DMS153 (cell line): ENCODE measurements at places on chromosomes 7 and 10.

DNA sequence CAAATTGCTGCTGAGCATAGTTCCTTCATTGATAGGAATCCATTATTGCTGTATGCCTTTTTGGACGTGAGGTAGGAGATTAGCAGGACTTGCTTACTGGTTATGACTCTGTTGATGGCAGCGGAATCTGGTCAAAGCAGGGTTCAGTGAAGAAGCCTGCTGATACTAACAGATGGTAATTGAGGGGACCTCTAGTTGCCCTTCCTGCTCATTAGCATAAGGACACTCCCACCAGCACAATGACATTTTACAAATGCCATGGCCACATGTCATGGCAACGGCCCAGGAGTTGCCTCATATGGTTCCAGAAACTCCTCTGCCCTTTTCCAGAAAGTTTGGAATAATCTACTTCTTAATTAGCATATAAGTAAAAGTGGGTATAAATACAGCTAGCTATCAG, 417.5 kb downstream of the CDC14C start:
- no peak for DNase-seq

GRCh38 chr7:102404005-102404861, 8.1 kb downstream of the PRKRIP1 start:
- peak; percentile 16 for DNase-seq

GRCh38 chr7:134669388-134669787, 22.7 kb downstream of the BPGM start:
- no peak for DNase-seq

DNA sequence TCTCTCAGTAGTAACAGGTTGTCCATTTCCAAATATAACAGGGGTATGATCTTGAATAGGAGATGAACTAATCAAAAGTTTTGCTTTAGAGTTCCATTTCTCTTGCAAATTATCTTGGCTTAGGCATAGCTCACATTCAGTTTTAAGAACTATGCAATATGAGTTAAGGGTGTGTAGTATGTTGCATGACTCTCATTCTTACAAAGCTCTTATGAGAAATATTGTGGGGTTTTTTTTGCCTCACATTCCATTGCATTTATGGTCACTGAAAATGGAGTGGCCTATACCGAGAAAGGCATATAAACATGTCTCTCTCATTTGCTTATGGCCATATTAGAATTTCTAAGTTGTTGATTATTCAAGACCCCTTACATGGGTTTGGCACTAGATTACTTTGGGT, 48.5 kb upstream of the LAMB1 start:
- DNase-seq = no peak

GRCh38 chr10:68492118-68492517, 20.3 kb upstream of the DNA2 start:
- no peak for DNase-seq

GRCh38 chr7:112798274-112799159, 8.3 kb upstream of the TMEM168 start:
- DNase-seq = no peak
